NCI-H146 (cell line): ENCODE measurements at places on chromosomes 2 and 18.

- no peak for DNase-seq
These were observed 55.3 kb downstream of the ARHGEF4 start for GRCh38 chr2:130891966-130892365.

DNA sequence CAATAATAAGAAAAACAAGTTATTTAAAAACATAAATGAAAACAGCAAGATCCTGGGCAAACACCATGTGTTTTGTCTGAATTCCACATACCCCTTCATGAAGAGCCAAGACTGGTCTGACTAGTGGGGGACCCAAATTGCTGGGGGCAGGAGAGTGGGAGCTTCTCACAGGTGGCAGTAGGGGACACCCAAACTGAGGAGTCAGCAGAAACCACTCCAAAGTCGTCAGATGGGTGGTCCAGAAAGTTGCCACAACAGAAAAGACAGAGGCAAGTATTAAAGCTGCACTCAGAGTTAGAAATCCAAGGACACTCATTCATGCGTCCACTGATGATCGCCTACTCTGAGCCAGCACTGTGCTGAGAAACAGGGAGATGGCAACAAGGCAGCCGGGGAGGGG is 12.3 kb upstream of the LCLAT1 start:
- no peak for DNase-seq

GRCh38 chr2:130882991-130883390 is 46.3 kb downstream of the ARHGEF4 start:
- no peak for DNase-seq

- no peak for DNase-seq
These were observed 641.6 kb downstream of the SUCLG1 start for GRCh38 chr2:83817511-83817910.

DNA sequence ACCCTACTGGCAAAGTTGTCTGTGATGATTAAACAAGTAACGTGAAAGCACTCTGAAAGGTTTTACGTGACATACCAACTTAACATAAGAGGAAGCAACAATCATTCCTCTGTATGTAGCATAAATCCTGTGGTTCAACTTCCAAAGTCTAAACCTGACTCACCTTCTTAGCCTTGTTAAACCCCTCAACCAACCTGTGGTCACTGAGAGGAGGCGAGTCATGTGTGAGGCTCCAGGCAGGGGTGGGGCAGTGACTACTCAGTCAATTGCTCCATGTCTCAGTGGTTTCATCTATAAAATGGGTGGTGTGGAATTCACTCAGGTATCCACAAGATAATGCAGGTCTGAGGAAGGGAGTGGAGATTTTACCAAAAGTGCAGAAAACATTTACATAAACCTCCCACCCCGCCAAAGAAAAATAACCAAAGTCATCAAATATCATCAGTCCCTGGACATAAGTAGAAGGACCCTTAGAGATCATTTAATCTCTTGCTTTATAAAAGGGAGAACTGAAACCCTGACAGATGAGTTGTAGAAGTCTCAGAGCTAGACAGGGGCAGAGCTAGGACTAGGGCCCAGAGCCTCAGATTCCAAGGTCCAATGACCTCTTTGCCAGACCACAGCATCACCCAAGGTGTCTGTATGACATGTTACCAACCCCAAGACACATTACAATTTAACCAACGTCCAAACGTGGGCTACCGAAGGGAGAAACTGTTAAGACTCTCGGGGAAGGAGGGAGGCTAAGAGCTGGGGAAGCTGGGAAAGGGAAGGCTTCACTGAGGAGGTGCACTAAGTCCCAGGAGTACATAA is 3.7 kb upstream of the PCBP1 start:
- DNase-seq, result no peak

DNA sequence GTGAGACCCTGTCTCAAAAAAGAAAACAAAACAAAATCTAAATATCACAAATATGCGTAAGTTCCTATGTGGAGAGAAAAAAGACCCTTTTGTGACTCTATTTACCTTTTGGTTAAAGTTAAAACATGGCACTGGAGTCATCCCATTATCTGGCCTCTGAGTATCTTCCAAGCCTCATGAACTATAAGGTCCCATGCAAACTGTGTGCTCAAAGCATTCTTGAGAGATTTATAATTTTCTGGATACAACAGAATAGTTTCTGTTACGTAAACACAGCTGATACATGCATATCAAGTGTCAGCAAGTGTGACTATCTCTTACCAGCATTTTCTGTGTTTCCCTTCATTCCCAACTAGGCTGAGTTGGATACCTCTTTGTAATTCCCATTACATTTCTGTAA is 8.8 kb upstream of the NOSTRIN start:
- DNase-seq, result no peak

DNA sequence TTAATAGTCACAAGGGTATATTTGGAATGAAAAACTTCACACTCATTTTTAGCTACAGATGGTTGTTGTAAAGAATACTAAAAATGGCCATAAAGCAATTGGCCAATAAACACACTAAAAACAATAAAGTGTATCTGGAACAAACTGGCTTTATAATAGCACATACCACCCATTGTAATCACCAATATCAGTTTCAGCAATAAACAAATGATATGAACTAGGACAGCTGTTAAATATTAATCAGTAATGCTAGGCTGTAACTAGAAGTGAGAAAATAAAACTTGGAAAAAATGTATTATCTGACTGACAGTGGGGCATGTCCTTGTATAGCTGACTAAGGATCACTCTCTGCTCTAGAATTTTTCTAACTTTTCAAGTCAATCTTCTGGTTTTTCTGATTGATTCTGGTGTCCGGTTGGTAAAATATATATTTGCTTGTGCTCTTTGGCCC is 312.5 kb downstream of the RND3 start:
- DNase-seq, result no peak

DNA sequence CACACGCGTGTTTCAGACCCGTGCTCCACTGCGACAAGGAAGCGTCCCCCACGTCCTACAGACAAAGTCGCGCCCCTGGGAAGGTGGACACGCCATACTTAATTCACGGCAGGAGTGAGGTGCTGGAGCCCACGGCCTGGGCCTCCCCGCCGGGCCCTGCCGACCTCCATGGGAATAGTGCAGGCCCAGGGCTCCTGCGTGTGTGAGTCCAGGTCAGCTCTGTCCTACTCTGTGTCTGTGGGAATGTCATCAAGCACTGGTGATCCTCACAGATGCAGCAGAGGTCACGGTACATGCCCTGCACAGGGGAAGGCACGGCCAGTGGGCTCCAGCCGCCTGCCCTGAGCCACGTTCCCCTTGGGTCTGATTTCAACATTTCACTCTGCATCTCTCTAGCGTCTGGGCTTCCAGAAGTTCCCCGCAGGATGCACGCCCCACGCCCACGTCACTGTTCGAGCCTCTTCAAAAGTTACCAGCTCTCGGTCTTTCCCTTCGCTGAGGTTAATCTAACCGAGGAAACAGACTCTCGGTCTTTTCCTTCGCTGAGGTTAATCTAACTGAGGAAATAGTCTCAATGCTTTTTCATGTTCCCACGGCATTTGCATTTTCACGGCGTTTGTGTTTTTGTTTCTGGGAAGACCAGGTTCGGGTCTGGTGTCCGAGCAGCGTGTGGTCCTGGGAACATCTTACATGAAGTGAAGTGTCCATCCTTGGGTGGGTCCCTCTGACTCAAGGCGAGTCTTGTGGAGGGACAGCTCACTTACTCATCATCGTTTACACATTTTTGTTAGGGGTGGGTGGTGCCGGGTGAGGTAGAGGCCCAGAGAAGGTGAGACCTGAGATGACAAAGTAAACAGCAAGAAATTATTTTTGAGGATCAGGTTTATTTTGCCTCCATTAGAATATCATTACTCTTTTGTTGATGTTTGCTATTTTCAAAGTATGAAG is 157.3 kb upstream of the ALKAL2 start:
- DNase-seq, result no peak

- DNase-seq, result no peak
These were observed 651.6 kb upstream of the SOX11 start for GRCh38 chr2:5040571-5040970.

DNA sequence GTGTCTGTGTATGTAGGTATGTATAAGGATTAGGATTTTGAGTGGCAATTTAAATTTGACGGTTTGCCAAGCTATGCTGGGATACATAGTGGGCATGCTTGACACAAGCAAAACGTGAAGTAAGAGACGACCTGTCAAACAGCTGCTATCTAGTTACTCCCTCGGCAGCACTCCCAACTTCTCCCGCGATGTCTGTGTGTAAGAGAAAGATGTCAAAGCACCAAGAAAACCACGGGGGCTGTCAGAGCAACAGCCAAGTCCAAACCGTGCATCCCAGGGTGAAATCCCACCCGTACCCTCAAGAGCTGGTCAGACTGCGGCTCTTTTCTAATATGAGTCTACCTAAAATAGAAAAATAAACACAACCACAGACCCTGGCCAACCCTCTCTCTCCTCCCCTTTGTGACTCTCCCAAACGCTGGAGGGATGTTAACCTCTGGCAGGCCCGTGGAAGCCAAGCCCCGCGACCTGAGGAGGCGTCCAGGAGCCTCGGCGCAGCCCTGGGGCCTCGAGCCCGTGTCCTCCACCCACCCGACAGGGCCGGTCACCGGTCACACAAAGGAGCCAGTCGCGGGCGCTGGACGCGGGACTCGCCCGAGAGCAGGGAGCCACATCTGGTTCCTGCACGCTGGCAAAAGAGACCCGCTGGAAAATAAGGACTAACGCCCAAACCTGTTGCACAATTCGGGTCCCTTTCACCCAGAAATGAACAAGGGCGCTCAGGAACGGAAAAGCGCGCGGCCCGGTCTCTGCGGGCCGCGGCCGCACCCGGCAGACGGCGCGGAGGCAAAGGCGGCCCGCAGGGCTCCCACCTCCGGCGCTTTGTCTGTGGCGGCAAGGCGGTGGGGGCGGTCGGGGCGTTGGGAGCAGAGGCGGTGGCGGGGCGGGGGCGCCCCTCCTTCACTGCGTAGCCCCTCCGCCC is 925 bp downstream of the SESTD1 start:
- peak; percentile 68 for DNase-seq

GRCh38 chr2:38898256-38898655 is 8.6 kb downstream of the ARHGEF33 start:
- no peak for DNase-seq

- no peak for DNase-seq
These were observed 2.1 kb downstream of the RHOB start for GRCh38 chr2:20448977-20449306.

DNA sequence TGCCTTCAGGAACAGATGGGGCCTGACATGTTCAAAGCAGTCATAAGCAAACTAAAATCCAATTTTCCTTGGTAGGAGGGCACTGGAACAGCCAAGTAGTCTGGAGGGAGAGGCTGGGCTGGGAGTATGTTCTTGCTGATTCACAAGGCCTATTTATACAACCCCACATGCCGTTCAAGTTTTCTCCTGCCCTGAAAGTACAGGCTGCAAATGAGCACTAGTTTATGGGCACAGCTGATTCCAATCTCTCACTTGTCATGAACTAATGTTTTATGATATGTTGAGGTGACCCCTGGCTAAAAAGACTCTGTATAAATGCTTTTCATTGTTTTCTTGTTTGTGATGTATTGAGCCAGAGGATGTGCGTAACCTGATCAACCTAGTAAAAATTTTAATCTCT is 183.4 kb upstream of the SRD5A2 start:
- no peak for DNase-seq
